Adipocyte (in vitro differentiated cells): ENCODE measurements at places on chromosomes 13 and 19.
A peak's percentile ranks its signal among the peaks of the same experiment; 100 is the strongest.

GRCh38 chr19:52086481-52086880 is 9.1 kb downstream of the ZNF841 start:
- DNase-seq, result peak; percentile 52

DNA sequence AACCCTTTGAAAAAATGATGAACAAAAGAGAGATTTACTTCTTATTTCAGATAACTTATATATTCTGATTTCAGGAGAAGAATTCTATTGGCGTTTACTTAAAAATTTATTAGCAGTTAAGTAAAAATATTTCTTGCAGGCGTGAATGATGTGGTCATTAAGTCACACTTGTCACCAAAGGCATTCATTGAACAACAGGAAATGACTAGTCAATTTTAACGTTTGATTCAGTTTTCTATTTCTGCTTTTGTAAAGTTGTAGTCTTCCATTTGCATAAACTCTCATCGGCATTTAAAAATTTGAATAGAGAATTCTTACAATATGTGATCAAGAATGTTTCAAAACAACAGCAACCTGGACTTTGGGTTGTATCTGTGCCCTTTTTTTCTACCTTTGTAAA is 83.4 kb downstream of the GPR12 start:
- no peak for DNase-seq

- DNase-seq, result no peak
Measured at GRCh38 chr13:93774506-93774905, 547.9 kb downstream of the GPC6 start.

GRCh38 chr13:24064371-24064770 is 96.1 kb upstream of the SPATA13 start:
- no peak for DNase-seq

DNA sequence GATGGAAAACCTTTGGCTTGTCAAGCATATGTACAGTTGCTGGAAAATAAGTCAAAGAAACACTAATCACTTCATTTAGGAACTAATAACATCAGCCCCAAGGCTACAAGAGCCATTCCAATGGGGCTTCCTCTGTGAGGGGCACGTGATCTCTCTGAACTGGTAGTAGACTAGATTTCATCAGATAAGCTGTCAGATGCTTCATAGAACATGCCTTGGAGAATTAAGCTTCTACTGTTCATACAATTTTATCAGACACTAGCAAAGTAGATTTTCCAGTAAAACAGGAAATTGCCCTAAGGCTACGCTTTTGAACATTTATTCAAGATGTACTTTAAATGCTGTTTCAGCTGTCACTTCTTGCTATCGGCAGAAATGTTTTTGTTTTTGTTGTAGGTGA is 107.8 kb downstream of the EDNRB start:
- DNase-seq, result no peak

- peak; percentile 43 for DNase-seq
Measured at GRCh38 chr19:55080121-55080967, 4.7 kb downstream of the EPS8L1 start.

DNA sequence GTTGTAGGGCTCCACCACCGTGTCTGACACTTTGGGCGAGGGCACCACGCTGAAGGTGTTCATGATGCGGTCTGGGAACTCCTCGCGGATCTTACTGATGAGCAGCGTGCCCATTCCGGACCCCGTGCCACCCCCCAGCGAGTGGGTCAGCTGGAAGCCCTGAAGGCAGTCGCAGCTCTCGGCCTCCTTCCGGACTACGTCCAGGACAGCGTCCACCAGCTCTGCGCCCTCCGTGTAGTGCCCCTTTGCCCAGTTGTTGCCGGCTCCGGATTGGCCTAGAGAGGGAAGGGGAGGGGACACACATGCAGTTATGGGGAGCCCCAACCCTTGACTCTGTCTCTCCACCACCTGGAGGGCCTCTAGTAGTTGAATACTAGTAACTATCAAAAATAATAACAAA is 6.2 kb downstream of the TUBB4A start:
- no peak for DNase-seq

GRCh38 chr19:10625003-10625761 is at the start of gene SLC44A2:
SLC44A2 (plus strand) TSS chr19:10625553; CDS start chr19:10625634, 81 bp downstream.
- peak; percentile 90 for DNase-seq

DNA sequence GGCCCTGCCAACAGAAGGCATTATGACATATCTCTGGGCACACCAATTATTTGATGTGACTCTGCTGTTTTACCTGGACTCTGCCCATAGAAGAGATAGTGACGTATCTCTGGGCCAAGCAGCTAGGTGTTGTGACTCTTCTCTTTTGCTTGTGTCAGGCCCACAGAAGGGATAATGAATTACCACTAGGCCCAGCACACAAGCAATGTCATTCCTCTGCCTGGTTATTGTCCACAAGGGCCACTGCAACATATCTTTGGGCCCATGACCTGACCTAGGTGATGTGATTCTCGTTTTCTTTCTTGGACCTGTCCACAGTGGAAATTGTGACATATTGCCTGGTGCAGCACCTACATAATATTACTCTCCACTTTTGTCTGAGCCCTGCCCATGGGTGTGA is 65.1 kb upstream of the ZNF724 start:
- DNase-seq, result no peak
